IPS-NIHi11 (cell line): ENCODE measurements at places on chromosomes 11 and 22.

DNA sequence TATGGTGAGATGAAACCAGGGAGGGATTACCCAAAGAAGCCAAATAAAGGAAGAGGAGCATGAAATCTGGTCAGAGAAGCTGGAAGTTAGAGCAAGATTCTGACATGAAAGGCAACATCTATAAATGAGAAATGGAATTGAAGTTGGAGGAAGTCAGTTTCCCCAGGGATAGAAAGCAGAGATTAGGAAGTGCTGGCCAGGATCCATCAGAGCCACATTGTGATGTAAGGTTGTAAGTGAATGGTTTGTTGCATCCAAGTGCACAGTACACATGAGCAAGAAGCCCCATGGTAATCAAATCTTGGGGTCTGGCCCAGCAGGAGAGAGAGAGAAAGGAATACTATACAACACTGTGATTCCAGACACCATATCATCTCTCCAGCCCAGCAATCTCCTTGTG lies 6.6 kb upstream of the NLRP10 start:
- DNase-seq = no peak

DNA sequence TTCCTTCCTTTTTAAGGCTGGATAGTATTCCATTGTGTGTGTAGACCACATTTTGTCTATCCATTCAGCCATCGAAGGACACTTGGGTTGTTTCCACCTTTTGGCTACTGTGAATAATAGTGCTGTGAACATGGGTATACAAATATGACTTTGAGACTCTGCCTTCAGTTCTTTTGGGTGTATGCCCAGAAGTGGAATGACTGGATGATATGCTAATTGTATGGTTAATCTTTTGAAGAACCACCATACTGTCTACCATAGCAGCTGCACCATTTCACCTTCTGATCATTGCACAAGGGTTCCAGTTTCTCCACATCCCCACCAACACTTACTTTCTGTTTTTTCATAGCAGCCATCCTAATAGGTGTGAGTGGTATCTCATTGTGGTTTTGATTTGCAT lies 30.3 kb downstream of the SGSM1 start:
- no peak for DNase-seq

DNA sequence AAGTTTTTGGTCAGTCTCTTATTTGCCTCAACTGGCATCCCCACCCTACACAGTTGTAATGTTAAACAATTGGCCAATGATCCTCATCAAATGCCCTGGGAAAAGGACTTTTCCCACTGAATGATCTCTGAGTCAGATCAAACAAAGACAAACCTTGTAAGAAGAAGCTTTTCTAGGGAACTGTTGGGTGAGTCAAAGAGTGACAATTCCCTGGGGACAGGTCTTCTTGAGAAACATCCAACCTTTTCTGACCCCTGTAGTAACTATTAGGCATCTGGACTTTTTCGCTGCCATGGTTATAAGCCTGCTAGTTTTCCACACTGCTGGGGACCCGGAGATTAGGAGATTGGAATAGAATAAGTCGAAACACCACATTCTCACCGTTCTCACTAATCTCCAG lies 789.8 kb upstream of the API5 start:
- DNase-seq = no peak

DNA sequence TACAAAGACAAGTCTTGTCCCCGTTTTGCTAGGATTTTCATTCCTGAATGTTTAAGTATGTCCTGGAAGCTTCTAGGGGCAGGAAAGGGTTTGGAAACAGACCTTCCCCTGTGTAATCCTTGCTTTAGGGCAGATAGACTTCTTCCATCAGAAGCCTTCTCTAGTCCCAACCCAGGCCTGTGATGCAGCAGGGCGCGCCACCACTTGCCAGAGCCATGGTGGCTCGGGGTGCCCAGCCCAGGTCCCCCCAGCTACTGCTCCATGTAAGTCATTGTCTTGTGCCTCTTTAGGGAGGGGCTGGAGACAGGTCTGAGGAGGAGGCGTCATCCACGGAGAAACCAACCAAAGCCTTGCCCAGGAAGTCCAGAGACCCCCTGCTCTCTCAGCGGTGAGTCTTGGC lies 4.3 kb downstream of the NOL12 start:
- no peak for DNase-seq

- DNase-seq = no peak
These were observed 622.6 kb downstream of the LUZP2 start for GRCh38 chr11:25119416-25119815.

DNA sequence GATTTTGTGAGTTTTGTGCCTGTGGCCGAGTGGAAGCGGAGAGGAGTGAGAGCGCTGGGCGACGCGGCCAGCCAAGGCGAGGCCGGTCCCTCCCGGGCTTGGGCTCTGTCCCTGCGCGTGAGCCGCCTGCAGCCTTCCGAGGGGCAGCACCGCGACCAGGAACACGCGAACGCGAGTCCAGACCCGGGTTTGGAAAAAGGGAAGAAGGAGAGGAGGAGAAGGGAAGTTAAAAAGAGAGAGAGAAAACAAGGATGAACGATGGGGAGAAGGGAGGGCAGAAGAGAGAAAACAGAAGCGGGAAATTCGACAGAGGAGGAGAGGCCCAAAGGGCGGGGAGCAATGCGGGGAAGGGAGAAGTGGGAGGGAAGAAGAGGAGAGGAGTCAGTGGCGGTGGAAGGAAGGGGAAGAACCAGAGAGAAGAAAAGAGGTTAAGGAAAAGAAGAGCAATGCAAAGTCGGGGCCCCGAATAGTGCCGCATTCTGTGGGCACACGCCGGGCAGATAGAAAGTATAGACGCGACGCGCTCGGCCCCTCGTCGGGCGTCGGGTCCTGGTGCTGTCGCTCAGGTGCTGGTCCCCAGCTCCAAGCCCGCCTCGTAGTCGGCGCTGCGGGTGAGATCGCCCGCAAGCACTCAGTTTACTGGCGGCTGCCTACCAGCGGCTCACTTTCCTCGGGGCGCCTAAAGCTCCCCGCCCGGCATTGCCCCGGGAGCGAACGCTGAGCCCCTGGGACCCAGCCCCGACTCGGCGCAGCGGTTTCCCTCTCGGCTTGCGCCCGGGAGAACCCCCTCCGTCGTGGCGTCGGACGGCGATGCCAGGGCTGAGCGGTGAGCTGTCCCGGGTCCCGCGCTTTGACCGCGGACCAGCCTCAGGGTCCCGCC lies 2.8 kb upstream of the BARX2 start:
- peak; percentile 44 for DNase-seq

GRCh38 chr11:45285250-45285828 lies 802 bp downstream of the SYT13 start:
- DNase-seq = peak; percentile 23

GRCh38 chr11:78783301-78783700 lies 208.6 kb upstream of the NARS2 start:
- no peak for DNase-seq

- DNase-seq = no peak
These were observed 12.7 kb downstream of the DDI1 start for GRCh38 chr11:104049116-104049515.

GRCh38 chr22:41511521-41511968 lies 32.7 kb downstream of the POLR3H start:
- DNase-seq = no peak

- DNase-seq = no peak
These were observed 15.1 kb upstream of the CABP7 start for GRCh38 chr22:29704528-29705285.

GRCh38 chr11:92811341-92811740 lies 158.1 kb upstream of the MTNR1B start:
- no peak for DNase-seq

DNA sequence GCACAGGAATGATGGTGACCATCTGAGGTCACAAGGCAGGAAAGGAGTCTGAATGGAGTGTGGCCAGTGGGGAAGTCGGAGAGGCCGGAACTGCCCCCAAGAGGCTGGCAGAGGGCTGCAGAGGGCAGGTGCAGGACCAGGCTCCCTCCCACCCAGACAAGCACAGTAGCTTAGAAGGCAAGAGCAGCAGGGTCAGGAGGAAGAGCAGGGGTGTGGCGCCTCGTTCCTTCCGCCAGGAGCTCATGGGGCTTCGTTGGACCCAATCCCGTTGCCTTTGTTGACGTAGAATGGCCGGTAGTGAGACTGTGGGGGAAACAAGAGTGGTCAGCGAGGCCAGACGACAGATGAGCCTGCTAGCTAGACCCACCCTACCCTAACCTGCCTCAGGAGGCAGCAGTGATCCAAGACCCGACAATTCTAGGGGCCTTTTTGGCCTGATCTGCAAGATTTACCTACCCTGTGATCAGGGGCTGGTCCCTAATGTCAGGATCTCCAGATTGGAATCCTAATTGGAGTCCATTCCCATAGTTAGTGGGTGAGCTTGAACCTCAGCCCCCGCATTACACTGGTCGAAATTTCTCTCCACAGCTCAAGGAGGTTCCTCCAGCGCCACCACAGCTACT lies 25.6 kb downstream of the TRIM29 start:
- peak; percentile 64 for DNase-seq

GRCh38 chr11:69918938-69919650 lies 99.9 kb upstream of the FGF3 start:
- peak; percentile 95 for DNase-seq
